NCI-H1436 (cell line): ENCODE measurements at places on chromosomes 1 and 21.
A peak's percentile ranks its signal among the peaks of the same experiment; 100 is the strongest.

DNA sequence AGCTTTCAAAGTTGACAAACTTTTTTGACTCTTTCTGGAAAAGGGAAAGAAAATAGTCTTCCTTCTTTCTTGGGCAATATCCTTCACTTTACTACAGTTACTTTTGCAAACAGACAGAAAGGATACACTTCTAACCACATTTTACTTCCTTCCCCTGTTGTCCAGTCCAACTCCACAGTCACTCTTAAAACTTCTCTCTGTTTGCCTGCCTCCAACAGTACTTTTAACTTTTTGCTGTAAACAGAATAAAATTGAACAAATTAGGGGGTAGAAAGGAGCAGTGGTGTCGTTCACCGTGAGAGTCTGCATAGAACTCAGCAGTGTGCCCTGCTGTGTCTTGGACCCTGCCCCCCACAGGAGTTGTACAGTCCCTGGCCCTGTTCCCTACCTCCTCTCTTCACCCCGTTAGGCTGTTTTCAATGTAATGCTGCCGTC, 160.8 kb upstream of the SGIP1 start:
- no peak for DNase-seq

GRCh38 chr1:3293563-3294080, 160.8 kb upstream of the ARHGEF16 start:
- no peak for DNase-seq

- DNase-seq: peak; percentile 41
Measured at GRCh38 chr1:226110249-226111097, 48.0 kb downstream of the H3-3A start.

DNA sequence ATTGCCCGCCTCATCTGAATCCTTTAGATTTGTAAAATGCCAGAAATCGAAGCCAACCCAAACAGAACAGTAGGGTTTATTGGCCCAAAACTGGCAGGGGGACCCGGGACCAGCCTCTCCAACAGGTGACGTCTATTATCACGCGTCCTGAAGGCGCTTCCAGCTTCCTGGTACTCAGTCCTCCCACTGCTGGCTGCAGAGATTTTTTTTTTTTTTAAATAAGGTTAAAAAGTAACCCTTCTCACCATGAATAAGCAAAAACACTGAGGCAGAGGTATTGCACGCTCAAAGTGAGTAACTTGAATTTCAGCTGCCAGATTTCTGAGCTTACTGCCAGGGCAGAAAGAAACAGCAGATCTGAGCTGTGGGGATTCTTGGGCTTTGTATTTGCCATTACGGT, 54.4 kb upstream of the GCLM start:
- no peak for DNase-seq

- no peak for DNase-seq
Measured at GRCh38 chr1:158812336-158812735, 18.8 kb upstream of the MNDA start.

DNA sequence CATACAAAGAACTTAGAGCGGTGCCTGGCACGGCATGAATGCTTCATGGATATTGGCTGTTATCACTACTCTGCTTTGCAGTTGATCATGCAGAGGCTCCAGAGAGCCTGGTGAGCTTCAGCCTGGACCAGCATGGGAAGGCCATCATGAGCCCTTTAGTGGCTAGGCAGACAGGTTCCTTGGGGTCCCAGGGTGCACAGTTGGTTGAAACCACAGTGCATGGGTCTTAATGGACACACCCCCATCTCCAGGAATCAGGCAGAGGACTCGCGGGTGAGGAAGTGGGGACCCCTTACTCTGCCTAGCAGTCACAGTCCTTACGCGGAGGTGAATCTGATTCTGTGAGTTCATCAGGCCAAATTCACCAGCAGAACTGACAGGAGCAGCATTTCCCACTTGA, 1.1 kb downstream of the GJB5 start:
- no peak for DNase-seq
